ENCODE measurements at places on chromosomes 6 and 20.

- DNase-seq = no peak
Measured at GRCh38 chr20:58896820-58897219, 44.3 kb downstream of the GNAS start.

DNA sequence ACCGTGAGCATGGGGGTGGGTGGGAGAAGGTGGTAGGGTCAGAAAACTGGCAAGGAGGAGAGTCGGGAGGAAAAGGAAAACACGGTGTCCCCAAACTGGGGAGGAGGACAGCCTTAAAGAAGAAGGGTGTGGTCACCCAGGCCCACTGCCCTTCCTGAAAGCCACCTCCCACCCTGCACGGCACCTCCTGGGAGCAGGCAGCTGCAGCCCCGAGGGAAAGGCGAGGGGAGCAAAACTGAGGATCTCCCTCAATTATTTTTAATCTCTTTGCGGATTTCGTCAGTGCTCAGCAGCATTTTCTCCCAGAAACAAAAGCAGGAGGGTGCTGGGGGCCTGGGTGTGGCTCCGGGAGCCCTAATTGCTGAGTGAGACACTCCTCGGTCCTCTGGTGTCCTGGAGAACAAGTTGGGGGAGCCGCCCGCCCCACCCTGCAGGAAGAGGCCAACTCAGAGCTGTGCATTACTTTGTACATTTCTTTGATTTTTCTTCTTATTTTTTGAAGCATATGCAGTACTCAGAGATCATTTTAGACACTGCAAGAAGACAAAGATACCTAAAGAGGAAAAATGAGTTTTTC is 56.4 kb downstream of the RIOK1 start:
- DNase-seq = no peak

DNA sequence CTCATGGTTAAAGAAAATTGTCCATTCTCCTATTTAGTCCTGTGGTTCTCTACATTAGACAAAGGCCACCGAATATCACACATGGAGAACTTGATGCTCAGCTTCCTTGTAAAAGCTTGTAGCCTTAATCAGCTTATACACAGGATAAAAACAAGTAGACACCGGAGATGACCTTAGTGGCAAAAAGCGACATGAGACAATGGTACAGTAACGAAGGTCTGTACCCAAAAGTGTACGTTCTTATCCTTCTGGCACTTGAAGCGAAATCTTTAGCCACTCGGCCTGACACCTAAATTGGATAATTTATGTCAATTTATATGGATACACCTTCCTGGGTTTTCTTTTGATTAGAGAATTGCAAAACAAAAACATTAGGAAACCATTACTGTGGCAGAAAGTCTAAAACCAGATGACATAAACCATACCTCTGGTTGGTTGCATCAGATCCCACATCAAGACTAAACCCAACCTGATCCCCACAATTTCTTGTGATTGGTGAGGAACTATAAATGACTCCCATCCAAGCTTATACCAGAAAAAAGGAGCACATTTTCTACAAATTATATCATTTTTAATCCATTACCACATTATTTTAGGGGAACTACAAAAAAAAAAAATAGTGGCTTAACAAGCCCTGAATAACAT is 6.1 kb downstream of the RBM39 start:
- no peak for DNase-seq

- DNase-seq = no peak
Measured at GRCh38 chr6:87095087-87095509, at the start of gene CGA. CGA (minus strand) TSS chr6:87095106; CDS start chr6:87088200, 6,906 bp downstream.

DNA sequence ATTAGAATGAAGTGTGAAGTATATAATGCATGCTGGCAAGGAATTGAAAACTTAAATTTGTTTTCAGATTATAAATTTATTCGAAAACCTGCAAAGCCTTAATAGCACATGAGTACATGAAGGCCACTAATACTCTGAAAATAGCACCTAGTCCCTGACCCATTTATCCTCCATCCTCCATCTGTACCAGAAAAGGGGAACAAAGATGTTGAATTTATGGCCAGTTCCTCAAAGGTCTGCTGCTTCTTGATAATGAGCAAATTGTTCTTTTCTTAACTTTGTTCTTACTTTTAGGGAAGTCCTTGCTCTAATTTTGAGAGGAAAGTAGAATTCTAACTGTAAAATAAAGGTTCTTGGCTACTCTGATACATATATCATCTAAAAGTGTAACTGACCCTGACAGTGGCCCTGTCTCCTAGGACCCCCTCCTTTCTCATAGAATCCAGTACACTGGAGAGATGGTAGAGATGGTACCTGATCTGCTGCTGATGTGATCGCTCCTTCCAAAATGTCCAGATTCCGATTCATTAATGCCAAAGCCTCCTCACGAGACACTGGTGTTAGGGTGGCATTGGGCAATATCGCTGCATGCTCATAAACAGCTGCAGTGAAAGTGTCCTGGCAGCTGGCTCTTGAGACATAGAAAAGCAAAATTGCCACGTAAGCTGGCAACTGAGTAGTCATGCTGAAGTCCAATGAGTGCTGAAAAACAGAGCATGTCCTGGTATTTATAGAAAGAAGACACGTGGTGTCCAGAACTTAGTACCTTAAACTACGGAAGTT is at the start of gene VNN1:
Gene VNN1, minus strand, starts transcription at position 704 of the 783 bp plus-strand sequence. Its CDS starts 20 bp downstream, at position 684.
- DNase-seq = no peak

Data from AG04449 (cell line).